ENCODE measurements at places on chromosomes 6 and 20. TPM values are rescaled to one million over a fixed set of nuclear protein-coding genes. Genes with fewer than 3 reads are reported as not detected.

DNA sequence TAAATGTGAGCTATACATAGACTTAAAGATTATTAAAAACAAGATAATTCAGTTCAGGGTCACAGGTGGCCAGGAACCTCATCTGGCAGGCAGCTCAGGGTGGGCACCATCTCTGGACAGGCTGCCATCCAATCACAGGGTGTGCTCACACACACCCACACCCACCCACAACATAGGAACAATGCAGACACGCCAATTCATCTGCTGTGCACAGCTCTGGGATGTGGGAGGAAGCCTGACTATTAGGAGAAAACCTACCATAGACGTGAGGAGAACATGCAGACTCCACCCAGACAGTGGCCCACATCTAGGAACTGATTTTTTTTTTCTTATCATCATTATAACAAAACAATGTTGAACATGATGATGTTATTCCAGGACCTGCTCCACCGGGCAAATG, 286.7 kb downstream of the PRL start:
- no peak for DNase-seq

DNA sequence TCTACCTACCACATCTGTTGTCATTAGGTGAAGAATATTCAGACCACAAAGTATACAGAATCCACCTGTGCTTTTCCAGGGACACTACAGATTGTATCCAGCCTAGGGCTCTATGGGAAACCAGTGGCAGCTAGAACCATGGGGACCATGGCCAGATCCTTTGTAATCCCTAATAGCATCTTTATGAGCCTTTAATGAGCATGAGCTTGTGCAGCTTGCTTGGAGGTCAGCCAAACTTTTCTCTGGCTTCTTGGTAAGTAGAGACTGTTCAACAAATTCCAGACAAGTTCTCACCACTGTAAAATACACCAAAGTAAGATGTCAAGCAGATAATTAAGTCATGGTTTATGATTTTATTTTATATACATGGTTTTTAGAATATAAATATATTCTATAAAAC, 301.6 kb upstream of the ADGRB3 start:
- no peak for DNase-seq

Gene C6orf58
- 1.1 TPM for polyA plus RNA-seq

GRCh38 chr6:43032326-43032725, 10.9 kb downstream of the RRP36 start:
- no peak for DNase-seq

DNA sequence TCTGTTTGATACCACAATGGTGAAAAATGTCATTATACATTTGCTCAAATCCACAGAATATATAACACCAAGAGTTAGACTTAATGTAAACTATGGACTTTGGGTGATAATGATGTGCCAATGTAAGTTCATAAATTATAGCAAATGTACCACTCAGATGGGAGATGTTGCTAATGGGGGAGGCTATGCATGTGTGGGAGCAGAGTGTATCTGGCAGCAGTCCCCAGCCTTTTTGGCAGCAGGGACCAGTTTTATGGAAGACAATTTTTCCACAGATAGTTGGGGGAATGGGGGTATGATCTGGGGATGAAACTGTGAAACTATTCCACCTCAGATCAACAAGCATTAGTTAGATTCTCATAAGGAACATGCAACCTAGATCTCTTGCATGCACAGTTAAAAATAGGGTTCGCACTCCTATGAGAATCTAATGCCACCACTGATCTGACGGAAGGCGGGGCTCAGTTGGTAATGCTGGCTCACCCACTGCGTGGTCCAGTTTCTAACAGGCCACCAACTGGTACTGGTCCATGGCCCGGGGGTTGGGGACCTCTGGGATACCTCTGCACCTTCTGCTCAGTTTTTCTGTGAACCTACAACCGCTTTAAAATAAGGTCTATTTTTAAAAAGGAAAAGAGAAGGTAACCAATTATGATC, 8.0 kb downstream of the HLA-DQA1 start:
- no peak for DNase-seq

GRCh38 chr6:159456349-159456748, 236.7 kb downstream of the SOD2 start:
- no peak for DNase-seq

Gene PPP1R3G
- 2.0 TPM for polyA plus RNA-seq

Gene SALL4
- polyA plus RNA-seq, result 4.6 TPM

GRCh38 chr20:58634521-58635278, 16.4 kb upstream of the STX16 start:
- peak; percentile 67 for DNase-seq

Gene OR2J3
- polyA plus RNA-seq, result not detected

- no peak for DNase-seq
Observed at GRCh38 chr20:49691818-49692568, 21.7 kb downstream of the B4GALT5 start.

GRCh38 chr6:17200395-17200794, 80.8 kb upstream of the RBM24 start:
- DNase-seq, result no peak

DNA sequence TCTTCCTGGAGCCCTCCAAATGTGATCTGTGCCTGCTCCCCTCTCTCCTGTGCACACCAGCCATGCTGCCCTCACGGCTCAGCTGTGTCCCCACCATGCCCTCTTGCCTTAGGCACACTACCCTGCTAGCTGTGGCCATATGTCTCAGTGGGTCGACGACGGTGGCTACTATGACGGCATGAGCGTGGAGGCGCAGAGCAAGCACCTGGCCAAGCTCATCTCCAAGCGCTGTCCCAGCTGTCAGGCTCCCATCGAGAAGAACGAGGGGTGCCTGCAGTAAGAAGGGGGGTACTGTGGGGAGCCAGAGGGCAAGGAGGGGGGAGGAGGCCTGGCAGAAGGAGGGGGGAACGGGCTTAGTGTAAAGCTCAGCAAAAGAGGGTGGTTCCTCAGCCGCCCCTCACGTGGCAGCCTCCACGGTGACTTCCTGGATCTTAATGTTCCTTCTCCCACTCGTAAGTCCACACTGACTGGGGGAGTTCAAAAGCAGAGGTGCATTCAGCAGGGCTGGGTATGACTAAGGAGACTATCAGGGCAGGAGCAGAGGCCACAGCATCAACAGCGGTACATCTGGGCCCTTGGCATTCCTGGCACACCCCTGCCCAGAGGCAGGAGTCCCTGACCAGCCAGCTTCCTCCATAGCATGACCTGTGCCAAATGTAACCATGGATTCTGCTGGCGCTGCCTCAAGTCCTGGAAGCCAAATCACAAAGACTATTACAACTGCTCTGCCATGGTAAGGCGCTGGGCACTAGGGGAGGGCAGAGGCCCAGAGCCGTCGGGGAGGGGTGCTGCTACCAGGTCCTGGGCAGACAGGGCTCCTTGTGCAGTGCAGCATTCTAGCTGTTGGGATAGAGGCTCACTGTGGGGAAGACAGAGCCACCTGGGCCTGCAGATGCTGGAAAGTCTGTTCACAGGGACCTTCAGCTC, 8.0 kb downstream of the DNPH1 start:
- no peak for DNase-seq

- DNase-seq, result no peak
Observed at GRCh38 chr20:45037050-45037449, 63.9 kb downstream of the KCNS1 start.

- peak; percentile 71 for DNase-seq
Observed at GRCh38 chr6:12010635-12011275, 1.4 kb upstream of the HIVEP1 start.

Gene CALHM4
- polyA plus RNA-seq, result not detected

DNA sequence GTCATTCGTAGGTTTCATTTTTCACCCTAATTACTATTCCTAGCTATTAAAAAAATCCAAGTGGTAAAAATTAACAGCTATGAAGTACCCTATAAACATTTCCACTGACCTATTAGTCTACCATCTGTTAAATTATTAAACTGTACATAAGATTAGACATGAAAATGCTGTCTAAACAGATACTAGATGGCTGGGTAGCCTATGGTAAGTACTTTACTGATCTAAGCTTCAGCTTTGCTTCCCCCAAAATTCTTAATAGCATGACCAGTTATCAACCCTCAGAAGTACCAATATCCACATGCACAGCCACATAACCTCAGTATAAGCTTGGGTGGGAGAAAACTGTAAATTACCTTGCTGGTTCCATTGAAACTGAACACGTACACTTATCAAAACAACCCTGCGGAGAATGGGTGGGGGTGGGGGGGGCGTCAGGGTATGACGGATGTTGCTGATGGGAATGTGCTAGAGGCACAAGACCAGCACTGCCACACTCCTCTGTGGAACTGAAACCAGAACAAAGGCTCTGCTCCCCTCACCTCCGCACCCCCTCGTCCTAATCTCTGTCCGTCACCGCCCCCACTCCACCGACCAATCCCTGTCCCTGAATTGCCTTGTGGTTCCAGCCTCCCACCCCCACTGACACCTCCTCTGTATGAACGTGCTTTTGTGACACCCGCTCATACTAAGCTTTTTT, 45.3 kb downstream of the B4GALT5 start:
- DNase-seq, result no peak

Gene SLC2A10
- 16.0 TPM for polyA plus RNA-seq

- DNase-seq, result no peak
Observed at GRCh38 chr6:154885214-154885613, 109.9 kb upstream of the TIAM2 start.

DNA sequence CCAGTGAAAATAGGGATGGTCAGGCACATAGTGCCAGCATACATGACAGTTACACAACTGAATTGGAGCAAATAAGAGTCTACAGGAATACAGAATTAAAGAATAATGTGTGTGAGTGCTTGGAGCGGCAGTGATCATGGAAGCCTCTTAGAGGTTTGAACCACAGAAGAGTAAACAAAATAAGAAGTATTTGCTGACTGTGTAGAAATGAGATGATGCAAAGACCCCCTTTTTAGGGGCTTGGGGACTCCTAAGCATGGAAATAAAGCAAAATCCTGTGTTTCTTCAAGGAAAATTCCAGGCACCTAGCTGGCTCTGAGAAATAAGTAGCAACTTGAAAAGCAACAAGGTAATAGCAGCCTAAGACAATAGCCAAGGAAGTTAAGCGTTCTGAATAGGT, 6.8 kb downstream of the OR2H2 start:
- no peak for DNase-seq

DNA sequence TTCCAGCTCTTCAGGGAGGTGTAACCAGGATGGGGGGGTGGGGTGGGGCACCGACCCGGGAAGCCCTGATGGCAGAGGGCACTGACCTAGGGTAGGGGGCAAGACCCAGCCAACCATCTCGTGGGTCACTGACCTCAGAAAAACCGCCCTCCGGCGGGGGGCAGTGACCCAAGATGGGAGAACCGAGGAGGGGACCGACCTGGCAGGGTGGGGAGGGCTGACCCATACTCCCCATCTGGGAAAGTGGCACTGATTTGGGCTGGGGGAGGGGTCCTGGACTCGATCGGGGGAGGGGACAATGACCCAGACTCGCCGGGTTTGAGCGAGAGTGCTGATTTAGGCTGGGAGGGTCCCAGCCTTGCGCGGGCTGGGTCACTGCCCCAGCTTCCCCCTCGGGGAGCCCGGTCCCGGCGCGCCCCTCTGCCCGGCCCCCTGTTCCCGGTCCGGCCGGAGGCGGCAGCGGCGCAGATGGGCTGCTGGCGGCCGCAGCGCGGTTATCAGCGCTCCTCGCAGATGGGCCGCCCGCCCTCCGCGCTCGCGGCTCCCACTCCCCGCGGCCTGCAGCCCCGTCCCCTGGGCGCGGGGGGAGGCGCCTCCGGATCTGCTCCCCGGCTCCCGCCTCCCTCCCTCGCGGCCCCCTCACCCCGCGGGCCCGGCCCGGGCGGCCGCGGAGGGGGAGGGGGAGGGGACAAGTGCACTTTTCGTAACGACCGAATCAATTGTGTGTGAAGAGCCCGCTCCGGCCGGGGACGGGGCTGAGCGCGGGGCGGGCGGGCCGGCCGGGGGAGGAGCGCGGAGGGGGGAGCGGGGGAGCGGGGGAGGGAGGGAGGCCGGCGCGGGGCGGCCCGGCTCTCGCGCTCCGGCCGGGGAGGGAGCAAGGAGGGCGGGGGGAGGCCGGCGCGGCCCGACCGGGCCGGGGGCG, 2.2 kb downstream of the NOL4L start:
- no peak for DNase-seq

DNA sequence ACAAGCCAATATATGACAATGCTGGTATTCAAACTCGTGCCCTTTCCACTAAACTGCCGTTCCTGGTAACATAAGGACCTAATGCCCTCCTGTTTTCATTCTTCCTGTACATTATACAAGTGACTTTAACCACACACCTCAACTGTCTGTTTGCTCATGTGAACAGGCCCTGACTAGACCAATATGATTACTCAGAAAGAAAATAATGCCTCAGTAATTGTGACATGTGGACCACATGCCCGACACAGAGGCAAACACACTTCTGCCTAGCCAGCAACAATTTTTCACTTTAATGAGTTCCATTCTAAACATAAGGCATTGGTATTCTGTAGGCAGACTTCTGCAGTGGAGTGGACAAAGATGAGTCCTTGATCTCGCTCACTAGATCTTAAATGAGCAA, 30.0 kb downstream of the SLC22A16 start:
- no peak for DNase-seq

- no peak for DNase-seq
Observed at GRCh38 chr6:6696867-6697531, 108.5 kb downstream of the LY86 start.

Gene EZR
- polyA plus RNA-seq, result 244 TPM

DNA sequence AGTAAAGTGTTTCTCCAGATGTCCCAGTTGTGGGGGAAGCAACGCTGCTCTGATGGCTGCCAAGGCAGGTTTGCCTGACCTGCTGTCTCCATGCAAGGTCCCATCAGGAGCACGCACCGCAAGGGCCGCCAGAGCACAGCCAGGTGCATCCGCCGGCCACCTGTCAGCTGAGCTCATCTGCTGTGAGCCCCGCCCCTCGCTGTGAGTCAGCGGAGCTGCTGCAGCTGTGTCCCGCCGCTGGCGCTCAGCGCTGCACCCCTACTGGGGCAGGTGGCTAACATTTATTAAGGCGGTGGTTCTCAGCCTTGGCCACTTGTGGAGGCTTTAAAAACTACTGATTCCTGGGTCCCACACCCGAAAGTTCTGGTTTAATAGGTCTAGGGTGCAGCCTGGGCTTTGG, 225.7 kb downstream of the UST start:
- no peak for DNase-seq

- DNase-seq, result no peak
Observed at GRCh38 chr20:58308680-58309527, 611 bp upstream of the RAB22A start.

DNA sequence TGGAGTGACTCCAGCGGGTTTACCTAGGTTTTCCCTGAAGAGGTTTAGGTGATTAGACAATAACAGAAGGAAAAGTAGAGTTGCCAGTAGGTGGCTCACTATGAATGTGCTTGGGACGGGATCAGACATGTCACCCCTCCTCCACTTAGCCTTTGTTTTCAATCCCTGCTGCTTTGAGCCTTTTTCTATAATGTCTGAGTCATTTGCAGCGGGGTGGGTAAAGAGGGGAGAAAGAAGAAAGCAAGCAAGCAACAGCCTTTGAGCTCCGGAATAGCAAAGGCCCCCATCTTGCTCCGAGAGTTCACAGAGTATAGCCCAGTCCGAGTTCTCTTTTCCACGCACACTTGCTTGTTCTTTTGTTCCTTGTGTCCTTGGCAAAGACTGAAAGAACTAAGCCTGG, 129.1 kb downstream of the PACRG start:
- DNase-seq, result peak; percentile 76

Gene TP53TG5
- polyA plus RNA-seq, result 1.6 TPM

- DNase-seq, result no peak
Observed at GRCh38 chr6:152265651-152266050, 371.5 kb downstream of the SYNE1 start.
